ENCODE measurements at places on chromosomes 16 and 17.

DNA sequence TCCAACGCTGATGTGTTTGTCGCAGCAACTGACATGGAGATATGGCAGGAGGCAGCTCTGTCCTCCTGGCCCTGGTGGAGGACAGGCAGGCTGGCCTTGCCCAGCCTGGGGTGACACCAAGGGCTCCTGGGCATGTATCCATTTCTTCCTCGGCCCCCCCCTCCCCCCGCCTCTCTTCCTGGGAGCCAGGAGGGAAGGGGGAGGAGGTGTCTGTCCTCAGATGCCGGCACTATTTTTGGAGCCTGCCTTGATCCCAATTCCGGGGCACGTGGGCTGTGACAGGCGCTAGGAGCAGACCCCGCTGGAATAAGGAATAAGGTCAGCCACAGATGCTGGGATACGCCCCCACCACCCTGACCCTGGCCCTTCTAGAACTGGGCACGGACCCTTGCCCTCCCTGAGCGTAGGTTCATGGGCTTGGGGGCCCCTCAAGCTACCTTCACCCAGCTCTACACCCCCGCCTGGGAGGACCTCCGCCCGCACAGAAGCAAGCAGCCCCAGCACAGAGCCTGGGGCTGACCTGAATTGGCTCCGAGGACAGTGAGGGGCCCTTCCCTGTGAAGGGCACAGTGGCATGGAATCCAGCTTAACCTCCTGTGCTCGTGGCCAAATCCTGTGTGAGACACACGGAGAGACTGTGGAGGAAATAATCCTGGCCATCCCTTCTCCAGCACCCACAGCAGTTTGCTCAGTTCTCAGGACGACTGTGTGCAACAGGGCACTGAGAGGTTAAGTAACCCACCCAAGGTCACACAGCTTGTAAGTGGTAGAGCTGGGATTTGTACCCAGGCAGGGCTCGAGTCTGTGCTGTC lies 24.1 kb downstream of the SEC14L5 start:
- DNase-seq, result no peak

- DNase-seq, result peak; percentile 63
Observed at GRCh38 chr17:7404737-7405349, 946 bp upstream of the TMEM256 start.

DNA sequence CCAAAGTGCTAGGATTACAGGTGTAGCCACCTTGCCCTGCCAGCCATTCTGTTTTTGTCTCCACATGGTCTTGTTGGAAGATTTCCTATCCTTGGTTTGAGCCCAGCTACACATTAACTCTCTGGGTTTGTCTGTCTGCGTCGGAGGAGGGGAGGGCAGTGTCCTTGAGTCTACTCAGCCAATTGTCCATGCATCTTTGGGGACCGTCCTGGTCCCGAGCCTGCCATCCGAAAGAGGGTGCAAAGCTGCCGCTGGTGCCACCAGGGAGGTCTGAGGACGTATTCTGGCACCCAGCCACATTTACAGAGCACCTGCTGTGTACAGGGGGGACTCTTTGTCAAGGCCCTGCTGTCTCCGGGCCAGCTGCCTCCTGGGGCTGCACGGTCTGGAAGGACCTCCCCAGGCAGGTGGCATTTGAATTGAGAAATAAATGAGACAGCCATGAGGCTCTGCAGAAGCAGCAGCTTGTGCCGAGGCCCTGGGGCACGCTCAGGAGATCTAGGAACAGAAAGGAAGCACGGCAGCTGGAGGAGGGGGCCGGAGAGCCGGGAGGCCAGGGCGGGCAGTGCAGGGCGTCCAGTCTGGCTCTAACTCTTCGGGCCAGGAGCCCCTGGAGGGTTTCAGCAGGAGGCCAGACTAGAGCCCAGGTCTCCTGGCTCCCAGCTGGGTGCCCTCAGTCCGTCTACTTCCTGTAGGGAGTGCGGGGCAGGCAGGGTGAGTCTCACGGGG lies 1.5 kb downstream of the CYBA start:
- DNase-seq, result no peak

- DNase-seq, result no peak
Observed at GRCh38 chr16:46922239-46922638, 38.1 kb downstream of the GPT2 start.

DNA sequence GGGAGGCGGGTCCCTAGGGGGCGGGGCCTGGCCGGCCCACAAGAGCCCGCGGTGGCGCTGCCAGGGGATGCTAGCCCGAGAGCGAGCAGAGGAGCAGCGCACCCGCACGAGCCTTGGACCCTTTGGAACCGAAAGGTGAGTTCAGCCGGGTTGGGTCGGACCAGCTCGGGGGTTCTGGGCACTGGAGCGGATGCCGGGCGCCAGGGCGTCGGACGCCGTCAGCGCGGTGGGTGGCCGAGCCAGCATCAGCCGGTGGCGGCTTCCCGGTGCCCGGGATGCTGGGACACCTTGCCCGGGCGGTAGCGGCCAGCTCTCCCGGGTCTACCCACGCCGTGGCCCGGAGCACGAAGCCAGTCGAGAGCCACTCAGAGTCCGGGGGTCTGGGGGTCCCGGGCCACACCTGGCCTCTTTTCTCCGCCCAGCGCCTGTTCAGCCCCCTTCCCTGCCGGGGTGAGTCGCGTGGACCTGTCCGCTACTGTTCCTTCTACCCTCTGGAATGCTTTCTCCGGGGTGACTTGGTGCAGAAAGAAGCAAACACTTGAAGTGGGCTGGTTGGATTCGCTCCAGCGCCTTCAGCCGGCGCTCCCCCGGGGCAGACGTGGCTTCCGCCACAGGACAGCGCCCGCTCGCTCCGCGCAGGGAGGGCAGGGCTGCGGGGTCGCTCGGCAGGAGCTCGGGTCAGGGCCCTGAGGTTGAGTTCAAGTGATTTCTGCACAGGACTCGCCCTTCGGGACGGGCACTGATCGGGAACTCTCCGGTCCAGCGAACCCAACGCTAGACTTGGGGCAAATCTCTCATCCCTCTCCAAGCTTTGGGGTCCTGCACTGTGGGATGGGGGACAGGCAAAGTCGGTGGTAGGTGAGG lies at the start of gene SCNN1G:
TSS of gene SCNN1G (plus strand) at position 67 of the 864 bp plus-strand sequence. CDS start 3,527 bp downstream, outside the sequence.
- DNase-seq, result no peak

- DNase-seq, result no peak
Observed at GRCh38 chr17:33871720-33872540, 383.2 kb upstream of the CCL2 start.

- DNase-seq, result no peak
Observed at GRCh38 chr17:42023524-42024349, 3.8 kb downstream of the NKIRAS2 start.

- DNase-seq, result no peak
Observed at GRCh38 chr17:16371742-16372141, 9.1 kb upstream of the UBB start.

- DNase-seq, result no peak
Observed at GRCh38 chr17:20986767-20987510, 55.9 kb downstream of the USP22 start.

DNA sequence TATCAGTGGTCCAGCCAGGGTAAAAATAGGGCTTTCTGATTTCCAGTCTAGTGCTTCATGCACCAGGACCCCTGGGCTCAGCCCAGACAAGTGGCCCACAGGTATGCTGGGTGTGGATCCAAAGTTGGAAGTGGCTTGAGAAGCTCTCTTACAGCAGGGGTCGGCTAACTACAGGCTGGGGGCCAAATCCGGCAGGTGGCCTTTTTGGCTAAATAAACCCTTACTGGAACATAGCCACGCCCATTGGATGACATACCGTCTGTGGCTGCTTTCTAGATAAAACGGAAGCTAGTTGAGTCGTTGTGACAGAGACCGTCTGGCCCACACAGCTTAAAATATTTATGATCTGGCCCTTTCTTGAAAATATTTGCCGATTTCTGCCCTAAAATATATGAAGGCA lies 119.0 kb upstream of the CDC42EP4 start:
- peak; percentile 39 for DNase-seq

DNA sequence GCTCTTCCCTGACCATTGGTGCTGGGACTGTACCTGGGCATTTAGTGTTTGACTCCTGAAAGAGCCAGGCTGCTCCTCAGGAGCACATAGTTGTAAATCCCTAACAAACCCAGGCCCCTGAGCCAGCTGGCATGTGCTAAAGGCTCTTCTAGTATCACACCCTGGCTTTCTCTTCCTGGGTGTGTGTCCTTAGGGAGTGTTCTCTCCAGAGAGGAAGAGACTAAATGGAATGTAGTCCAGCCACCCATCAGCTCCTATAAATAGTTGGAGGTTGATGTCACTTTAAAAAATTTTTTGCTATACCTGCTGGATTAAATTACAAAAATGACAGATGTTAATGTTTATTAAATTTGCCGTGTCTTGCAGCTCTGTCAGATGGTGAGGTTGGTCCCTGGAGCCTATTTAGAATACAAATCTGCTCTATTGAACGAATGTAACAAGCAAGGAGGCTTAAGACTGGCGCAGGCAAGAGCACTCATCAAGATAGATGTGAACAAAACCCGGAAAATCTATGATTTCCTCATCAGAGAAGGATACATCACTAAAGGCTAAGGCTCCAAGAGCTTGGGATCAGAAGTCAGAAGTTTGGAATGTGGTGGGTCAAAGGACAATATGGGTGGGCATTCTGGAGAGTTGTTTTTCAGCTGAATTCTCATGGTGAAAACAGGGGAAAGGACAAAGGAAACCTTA lies 13.1 kb upstream of the DUSP14 start:
- no peak for DNase-seq

DNA sequence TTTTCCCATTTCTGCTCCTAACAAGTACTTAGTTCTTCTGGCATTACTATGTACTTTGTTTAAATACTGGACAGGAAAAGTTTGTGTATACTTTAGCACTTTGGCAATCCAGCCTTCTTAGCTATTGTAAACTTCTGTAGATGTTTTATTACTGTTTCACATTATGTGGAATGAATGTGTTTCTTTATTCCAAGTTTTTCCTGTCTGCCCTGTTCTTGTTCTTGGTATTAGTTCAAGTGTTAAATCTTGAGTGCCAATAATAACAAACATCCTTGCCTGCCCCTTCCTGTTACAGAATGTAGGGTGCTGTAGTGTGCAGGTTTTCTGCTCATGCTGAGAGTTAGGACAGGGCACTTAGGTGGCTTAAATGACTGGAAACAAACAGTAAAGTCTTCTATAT lies 7.3 kb upstream of the CAPNS2 start:
- no peak for DNase-seq

DNA sequence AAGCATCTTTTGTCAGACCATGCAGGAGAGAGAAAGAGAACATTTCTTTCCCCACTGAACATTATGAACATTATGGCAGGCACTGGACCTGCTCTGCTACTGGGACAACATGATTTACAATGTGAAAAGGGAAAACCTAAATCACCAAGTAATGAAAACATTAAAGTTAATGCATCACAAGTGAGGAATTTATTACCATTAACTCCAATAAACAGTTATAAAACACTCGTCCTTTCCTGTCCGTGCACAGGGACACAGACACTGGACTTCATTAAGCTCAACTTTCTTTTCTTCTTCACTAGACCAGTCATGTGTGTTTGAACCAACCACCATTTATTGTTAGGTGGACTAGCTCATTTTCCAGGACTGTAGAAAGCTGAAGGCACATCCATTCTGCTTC lies 95.4 kb downstream of the SNX11 start:
- DNase-seq, result no peak

DNA sequence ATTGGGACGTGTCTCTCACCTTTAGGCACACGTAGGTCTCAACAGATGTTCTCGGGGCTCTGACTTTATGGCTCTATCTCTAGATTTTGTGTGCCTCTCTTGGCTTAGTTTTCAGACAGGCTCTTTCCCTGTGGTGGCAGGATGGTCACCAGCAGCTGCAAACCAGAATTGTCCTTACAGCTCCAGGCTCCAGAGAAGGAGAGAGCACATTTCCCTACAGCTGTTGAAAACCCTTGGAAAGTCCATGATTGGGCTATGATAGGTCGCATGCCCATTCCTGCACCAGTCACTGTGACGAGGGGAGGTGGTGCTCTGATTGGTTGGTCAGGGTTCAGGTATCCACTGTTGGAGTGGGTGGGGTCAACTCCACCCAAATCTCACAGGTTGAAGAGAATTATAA lies 41.5 kb downstream of the SHISA9 start:
- DNase-seq, result no peak

- DNase-seq, result no peak
Observed at GRCh38 chr17:29327412-29327811, 33.5 kb upstream of the NUFIP2 start.

- no peak for DNase-seq
Observed at GRCh38 chr16:85331688-85332087, 219.4 kb upstream of the CIBAR2 start.

GRCh38 chr16:50403491-50403890 lies 34.7 kb upstream of the BRD7 start:
- no peak for DNase-seq

DNA sequence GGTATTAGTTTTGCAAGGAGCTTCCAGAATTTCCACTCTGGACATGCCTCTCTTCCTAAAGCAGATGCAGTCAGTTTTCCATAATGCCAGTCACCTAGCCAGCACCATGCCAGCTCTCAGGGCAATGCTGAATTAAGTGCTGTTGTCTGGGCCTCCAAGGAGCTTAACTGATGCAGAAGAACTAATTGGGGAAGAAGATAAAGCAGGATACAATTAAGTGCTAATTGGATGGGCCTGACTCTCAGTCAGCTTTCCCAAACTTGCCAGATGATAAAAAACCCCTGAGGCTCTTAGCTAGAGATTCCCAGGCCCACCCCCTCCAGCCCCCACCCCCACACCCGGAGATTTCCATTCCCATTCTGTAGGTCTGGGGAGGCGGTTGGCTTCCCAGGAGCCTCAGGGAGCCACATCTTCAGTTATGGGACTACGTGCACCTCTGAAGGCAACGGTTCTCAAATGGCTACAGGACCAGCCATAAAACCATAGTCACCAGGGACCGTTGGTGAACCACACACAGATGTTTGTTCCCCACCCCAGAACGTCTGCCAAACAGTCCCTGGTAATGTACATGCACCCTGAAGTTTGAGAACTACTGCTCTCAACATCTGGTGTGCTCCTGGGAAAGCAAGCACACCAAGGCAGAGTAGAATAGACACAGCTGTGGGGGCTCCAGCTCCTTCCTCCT lies 499.1 kb upstream of the CDH5 start:
- no peak for DNase-seq

DNA sequence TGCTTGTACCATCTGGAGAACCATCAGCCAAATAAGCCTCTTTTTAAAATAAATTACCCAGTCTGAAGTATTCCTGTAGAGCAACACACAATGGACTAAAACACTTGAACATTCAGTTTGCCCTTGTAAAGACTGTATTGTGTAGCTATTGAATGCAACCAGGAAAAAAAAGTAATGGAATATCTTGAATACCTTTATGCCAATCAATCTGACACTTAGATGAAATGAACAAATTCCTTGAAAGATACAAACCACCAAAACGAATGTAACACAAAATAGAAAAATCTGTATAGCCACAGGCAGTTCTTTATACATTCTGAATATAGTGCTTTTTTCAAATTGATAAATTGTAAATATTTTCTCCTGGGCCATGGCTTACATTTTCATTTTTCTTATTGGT lies 63.3 kb upstream of the KCNJ16 start:
- no peak for DNase-seq

DNA sequence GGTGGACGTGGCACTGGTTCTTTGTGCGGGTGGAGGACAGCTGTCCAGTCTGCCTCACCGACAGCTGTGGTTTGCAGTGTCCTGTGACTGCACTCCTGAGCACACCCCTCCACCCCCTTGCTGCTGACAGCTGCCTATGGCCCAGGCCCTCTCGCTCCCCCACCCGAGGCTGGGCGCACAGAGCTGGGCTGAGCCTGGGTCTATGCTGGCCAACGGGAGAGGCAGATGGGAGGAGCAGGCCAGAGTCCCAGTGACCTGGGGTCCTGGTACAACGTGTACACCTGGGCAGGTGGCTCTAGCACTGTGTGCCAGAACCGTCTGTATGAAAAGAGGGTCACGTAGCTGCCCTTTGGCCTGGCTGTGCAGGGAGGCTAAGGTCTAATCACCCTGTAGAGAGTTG lies 30.5 kb downstream of the BAIAP2 start:
- DNase-seq, result no peak
